GM23338 (cell line): ENCODE measurements at places on chromosomes 2 and 18.

DNA sequence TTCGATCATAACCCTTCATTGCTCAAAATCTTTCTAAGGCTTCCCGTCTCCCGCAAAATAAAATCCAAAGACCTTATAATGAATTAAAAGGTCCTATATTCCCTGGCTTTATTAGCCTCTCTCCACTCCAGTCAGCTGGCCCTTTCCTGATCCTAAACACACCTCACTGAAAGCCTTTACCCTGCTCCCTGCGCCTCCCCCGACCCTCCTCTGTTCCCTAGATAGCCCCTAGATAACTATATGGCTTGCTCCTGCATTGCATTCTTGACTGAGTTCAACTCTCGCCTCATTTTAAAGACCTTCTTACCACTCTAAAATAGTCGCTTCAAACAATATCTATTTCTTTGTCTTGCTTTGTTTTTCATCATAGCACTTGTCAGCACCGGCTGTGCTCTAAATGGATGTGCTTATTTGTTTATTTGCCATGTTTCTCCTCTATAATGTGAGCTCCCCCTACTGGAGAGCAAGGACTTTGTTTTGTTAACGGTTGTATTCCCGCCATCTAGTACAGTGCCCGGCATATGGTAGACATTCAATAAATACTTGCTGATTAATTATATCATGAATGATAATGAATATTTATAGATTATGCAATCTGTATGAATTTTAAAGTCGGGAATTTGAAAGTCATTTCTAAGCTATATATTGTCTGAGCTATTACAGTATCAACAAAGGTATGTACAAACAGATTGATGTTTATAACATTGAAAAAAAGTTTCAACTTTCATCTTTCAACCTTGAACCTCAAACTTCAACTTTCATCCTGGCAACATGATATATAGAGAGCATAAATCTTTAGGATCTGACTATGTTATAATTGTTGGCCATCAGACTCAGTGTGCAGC, 32.4 kb upstream of the VIT start:
- peak; percentile 86 for DNase-seq

- no peak for DNase-seq
These were observed 681.0 kb upstream of the ID2 start for GRCh38 chr2:8000870-8001269.

- DNase-seq: no peak
These were observed 149.6 kb downstream of the NCKAP5 start for GRCh38 chr2:133418671-133419070.

DNA sequence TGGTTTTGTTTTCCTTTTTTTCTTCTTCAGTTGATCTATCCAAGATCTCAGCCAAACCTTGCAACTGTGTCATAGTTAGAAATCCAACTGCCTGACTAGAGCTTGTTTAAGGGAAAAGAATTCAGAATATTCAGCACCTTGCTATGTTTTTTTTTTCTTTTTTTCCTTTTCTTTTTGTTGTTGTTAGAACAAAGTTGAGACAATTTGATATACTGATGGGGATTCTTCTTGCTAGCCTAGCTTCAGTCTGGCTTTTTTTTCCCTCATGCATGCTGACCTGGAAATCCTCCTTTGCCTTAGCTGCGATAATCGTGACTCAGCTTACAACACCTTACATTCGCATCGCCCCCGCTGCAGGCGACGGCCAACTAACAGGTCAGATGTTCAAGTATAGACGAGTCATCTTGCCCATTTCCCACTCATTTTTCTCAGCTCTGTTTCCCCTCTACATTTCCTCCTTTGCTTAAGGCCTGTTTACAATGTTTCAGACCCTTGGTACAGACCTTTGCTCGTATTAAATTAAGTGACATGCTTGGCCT, 487.2 kb upstream of the RAB12 start:
- peak; percentile 14 for DNase-seq

GRCh38 chr2:224405412-224405811, 3.5 kb upstream of the FAM124B start:
- DNase-seq: no peak
